ENCODE measurements at places on chromosomes 16 and 17.

GRCh38 chr17:52885882-52886281, 727.4 kb upstream of the CA10 start:
- no peak for DNase-seq

DNA sequence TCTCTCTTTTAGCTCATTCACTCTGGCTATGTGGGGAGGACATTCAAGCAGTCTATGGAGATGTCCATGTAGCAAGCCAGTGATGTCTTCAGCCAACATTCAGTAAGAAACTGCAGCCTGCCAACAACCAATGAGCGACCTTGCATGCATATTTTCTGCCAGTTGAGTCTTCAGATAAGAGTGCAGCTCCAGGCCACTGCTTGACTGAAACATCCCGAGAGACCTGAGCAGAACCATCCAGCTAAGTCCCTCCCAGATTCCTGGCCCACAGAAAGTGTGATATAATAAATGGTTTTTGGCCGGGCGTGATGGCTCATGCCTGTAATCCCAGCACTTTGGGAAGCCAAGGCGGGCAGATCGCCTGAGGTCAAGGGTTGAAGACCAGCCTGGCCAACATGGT, 10.5 kb upstream of the C17orf58 start:
- DNase-seq, result no peak

GRCh38 chr16:80608946-80609345, 68.2 kb downstream of the DYNLRB2 start:
- DNase-seq, result no peak

DNA sequence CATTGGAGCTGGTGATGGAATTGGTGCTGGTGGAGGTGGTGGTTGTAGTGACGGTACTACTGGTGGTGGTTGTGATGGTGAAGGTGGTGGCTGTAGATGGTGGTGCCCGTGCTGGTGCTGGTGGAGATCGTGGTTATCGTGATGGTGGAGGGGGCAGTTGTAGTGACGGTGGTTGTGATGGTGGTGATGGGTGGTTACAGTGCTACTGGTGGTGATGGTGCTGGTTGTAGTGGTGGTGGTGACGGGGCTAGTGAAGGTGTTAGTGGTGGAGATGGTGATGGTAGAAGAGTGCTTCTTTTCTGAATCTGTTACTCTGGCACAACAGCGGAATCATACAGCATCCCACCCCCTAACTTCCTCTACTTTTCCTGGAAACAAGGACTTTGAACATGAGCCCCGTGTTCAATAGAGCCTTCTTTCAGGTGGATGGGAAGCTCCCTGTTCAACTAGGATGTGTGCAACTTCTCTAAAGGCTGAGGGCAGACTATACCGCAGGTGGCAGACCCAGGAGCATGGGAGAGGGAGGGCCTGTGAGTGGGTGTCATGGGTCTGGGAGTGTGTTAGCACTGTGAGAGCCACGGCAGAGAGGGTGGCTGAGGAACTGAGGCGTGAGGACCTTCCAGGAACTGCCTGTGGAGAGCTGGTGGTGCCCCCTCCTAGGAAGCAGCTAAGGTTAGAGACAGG, 8.2 kb downstream of the TBX21 start:
- DNase-seq, result no peak

DNA sequence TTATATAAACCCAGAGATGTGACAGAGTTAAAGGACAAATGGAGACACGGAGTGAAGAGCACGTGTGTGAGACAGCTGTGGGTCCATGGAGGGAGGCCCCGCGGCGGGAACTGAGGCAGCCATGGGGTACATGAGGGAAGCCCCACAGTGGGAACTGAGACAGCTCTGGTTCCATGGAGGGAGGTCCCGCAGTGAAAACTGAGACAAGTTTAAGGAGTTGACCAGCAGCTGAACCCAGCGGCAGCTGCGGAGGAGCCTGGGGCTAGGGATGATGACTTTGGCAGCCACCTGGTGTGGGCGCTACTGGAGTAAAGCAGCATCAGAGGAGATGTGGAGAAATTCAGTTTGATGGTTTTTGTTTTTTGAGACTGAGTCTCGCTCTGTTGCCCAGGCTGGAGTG, 185.1 kb downstream of the RPTOR start:
- no peak for DNase-seq
